ENCODE measurements at places on chromosomes 3 and 15.

DNA sequence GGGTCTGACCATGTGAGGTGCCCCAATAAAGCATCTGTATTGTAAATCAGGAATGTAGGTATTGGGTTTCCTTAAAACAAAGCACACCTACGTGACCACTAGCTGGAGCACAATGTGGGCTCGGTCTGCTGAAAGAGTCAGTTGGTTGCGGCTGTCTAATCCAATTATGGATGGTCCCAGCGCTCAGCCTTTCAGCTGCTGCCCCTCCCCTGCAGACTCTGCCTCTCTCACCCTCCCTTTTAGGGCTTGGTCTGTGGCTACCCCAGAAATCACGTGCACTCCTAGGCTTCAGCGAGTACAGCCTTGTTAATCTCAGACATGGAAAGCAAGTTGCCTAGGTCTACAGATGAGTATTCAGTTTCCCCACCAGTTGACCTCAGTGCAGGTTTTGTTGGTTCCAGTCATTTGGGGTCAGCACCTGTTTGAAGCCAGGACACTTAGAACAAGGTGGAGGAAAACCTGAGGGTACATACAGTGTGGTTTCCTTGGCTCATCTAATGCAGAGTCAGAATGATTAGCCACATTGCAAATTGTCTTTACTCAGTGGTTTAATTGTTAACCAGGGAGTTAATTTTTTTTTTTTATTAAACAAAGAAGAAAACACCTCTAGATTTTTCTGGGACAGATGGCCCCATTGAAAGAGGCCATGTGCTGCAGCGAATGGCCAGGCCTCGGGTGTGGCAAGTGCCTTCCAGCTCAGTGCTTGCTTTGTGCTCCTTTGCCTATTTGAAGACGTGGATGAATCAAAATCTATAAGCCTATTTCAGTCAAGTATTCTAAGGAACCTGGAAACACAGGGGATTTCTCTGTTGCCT is 137.7 kb downstream of the IGF1R start:
- DNase-seq = no peak

DNA sequence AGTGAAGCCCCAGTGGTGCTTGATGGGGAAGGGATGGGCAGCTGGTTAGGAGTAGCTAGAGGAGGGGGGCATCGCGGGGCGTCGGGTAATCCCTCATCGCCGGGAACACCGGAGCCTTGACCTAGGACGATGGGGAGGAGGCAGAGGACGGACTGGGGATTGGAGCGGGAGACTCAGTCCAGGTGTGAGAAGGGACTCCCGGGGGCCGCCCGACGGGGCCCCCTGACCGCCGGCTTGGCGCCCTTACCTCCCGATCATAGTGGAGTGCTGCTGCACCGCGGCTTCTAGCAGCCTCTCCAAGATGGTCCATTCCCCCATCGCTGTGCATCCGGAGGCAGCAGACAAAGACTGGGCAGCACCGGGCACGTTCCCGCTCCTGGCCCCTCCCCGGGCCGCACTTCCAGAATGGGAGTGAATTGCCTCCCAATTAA is 612 bp downstream of the GJD2 start:
- DNase-seq = no peak

DNA sequence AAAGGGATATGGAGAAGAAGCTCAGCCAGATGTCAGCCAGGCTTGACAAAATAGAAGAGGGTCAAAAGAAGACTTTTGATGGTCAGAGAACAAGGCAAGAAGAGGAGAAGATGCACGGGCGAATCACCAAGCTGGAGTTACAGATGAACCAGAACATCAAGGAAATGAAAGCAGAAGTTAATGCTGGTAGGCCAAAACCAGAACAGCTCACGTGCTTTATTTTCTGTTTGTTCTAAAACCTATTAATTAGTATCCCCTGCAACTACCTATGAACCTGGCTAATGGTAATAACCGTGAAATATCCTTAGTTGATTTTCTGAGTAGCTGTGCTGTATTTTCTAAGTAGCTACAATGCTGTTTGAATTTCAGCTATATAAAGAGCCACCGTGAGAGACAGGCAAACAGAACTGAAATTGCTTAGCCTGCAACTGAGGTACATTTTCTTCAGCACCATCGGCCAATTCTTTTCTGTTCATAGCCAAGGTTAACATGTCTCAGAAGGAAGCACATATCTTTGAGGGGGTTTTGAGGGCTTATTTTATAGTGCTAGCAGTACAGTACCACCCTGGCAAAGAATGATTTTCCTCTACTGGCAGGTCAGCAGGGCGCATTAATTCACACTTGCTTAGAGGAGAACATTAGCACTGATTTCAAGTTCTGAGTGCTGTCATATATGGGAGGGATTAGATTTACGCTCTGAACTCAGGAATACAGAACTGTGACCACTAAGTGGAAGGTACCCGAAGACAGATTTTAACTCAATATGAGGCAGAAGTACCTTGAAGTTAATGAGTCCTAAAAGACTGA is 78.9 kb downstream of the FAM81A start:
- DNase-seq = no peak

DNA sequence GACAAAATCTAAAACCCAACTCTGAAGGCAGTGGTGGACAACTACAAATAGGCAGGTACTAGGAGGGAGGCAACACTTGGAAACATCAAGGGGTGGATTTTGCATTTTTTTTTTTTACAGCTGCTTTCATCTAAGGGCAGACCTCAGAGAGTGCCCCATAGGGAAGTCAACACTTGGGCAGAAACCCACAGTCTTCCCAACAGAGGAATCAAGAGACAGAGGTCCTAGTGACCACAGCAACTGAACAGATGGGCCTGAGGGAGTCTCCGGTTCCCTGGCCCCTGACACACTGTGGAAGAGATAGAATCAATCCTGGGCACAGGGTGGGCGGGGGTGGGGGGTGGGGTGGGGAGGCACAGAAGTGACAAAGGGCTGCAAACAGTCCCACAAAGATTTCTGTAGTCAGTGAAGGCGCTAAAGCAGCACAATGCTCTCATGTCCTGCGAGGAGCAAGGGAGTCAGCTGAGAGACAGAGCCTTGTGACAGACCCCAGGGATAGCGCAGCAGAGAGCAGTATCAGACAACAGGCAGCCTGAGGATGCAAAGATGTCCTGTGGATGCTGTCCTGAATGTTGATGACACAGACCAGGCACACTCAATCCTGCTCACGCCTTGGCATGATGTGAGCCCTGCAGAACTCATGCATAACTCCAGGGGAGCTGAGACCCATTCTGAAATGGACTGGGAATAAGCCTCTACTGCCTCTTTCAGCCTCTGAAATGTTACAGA is 6.9 kb upstream of the RFTN1 start:
- DNase-seq = peak; percentile 28

DNA sequence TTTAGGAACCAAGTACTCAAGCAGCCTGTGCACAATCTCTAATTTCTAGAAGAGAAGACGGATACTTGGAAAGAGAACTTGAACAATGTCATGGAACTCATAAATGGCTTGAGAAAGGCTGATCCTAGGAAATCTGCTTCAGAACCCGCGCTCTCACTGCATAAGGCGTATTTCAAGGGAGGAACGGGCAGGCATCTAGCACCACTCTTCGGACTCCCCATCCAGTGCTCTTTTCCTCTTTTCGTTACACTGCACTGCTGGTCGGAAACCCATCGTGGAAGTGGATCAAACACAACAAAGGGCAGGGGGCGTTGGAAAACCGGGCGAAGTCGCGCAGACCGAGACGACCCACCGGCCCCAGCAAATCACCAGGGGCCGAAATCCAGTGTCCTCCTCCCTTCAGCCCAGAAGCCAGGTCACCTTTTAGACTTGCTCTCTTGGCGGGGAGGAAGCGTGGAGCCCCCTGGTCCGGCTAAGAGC is 539 bp upstream of the TLNRD1 start:
- peak; percentile 62 for DNase-seq

GRCh38 chr3:127200086-127200691 is 7.3 kb downstream of the PRR23E start:
- DNase-seq = no peak

DNA sequence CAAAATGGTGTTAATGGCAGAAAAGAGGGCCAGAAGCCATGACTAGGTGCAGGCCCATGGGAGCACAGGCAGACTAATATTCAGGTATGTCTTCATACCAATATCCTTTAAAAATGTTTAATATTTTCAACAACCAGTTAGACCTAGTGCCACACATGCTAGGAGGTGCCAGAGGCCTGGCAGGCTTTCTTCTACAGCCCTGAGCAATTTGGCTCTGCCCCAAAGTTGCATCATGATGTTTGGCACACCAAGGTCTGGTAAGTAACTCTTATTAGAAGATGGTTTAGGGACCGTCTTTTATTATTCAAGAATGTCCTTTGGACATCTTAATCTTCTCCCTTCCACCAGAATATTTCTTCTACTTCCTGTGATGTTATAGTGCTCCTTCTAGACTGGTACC is 34.8 kb downstream of the MITF start:
- DNase-seq = no peak

- no peak for DNase-seq
Observed at GRCh38 chr3:189122110-189122509, 49.7 kb upstream of the TPRG1 start.

GRCh38 chr15:48059791-48060190 is 61.0 kb upstream of the SLC24A5 start:
- no peak for DNase-seq

- peak; percentile 31 for DNase-seq
Observed at GRCh38 chr15:94526071-94526689, 294.8 kb downstream of the MCTP2 start.

GRCh38 chr15:33293713-33294334 is 16.9 kb upstream of the RYR3 start:
- DNase-seq = no peak

DNA sequence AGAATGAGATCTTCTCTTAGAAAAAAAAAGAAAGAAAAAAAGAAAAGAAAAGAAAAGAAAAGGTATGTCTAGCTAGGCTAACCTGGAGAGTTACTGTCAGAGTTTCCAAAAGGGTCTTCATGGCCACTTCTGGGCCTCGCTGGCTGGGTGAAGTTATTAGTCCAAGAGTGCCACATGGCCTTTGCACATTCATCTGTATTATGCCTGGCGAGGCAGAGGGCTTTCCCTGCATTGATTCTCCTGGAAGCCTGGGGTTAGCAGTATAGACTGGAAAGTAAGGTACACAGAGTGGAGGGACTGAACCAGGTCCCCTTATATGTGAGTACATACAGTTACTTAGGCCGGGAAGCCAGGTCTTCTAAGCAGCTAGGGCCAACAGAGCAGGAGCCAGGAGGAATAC is 54.8 kb upstream of the CGNL1 start:
- DNase-seq = no peak

- no peak for DNase-seq
Observed at GRCh38 chr15:60392986-60393790, 4.6 kb downstream of the ANXA2 start.

DNA sequence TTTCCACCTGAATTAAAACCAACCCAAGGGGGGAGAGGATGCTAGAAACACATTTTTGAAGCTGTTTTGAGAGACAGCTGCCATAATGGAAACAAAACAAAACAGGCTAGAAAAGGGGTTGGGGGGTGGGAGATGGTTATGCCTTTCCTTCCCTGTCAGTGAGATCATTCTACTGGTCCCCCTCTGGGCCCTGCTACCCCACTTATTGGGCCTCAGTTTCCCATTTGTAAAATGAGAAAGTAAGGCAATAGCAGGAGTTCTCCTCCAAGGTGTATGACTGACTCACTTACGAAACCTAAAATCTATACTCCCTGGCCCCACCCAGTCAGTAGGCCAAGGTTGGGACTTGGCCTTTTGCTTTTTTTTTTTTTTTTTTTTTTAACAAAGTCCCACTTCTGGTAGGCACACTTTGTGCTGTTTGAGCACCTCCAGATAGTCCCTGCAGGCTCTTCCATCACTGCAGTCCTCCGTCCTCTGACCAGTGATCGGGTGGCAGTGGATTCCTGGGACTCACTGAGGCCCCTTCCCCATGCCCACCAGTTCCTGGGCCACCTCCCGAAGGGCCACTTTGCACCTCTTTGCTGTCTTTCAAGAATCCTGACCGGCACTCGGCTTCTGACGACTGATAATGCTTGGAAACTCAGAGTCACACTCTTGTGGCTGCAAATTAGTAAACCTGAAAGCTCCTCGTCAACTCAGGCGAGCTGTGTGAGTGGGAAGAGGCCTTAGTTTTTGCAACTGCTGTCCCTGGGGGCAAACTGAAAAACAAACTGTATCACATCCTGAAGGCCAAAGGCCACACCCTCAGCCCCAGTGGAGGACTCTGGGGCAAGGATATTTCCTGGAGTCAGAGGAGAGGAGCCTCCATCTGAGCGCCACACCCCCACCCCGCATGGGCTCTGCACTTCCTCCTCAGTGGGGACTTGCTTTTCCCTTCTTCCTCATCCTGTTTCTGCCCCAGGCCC is 6.7 kb upstream of the PSTPIP1 start:
- peak; percentile 65 for DNase-seq

- DNase-seq = no peak
Observed at GRCh38 chr3:61608711-61609110, 47.3 kb downstream of the PTPRG start.

DNA sequence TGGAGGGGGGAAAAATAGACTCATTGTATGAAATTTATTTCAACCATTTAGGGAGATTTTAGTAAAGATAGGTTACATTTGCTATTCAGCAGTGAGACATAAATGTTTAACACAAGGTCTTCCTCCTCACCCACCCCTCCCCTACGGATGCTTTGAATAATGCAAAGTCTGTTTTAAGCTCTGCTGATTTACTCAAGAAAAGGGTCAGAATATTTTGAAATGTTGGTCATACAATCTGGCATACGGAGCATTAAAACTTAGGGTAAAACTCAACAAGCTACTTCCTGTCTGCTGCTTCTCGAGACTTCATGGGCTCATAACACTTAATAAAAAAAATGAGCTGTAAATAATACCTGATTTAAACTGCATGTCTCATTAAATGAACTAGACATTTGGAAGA is 156.3 kb downstream of the WNT5A start:
- DNase-seq = no peak

GRCh38 chr15:90851114-90851513 is 17.3 kb upstream of the FURIN start:
- no peak for DNase-seq

- DNase-seq = no peak
Observed at GRCh38 chr3:102178817-102179216, 256.0 kb upstream of the ZPLD1 start.

- DNase-seq = no peak
Observed at GRCh38 chr15:82914396-82914795, 38.1 kb downstream of the HOMER2 start.

GRCh38 chr3:144942838-144943197 is 971.2 kb downstream of the DIPK2A start:
- no peak for DNase-seq

GRCh38 chr3:11671648-11672100 is 28.0 kb upstream of the VGLL4 start:
- DNase-seq = peak; percentile 52

DNA sequence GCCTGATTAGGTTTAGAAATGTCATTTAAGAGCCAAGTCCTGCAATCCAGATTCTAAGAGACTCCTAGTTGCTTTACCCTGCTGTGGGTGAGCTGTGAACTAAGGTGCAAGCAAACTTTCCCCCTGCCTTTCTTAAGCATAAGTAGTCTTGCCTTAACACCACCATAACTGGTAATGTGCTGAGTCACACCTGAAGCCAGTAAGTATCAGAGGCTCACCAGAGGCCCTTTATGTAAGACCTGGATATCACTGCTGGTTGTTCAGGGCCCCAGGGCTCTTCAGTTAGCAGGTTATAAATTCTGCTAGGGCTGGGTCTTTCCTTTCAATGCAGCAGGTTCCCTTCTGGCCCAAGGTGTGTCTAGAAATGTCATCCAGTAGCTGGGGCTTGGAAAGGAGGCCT is 509.9 kb downstream of the VGLL3 start:
- no peak for DNase-seq

Data from Kasumi-1 (cell line).